ENCODE measurements at places on chromosomes 13 and 19.

- no peak for DNase-seq
Measured at GRCh38 chr13:94542917-94543316, 53.0 kb downstream of the TGDS start.

GRCh38 chr13:92873029-92873428 is 353.6 kb upstream of the GPC6 start:
- DNase-seq: no peak

DNA sequence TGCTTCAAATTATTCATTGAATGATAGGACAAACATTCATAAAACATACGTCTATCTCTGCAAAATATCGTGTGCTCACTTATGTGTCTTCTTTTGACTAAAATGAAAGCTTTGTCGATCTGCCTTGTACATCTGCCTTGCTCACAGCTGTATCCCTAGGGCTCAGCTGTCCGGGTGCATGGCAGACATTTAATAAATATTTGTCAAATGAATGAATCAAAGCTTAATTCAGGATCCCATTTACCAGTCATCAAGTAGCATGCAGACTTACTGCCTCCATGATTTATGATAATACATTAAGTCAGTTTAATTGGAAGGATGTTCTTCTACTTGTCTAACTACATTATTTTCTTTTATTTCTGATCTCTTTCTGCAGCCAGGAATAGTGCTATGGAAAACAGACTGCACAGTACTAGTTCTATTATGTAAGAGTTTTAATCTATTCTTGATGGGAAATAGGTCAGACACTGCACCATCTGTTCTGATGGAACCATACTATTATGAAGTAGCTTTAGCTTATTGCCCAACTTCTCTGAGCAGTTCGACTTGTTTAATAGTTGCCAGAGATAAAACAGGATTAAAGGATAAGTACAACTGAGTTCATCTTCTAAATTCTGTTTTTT is 13.2 kb downstream of the SLC46A3 start:
- DNase-seq: no peak

- no peak for DNase-seq
Measured at GRCh38 chr13:53105477-53105876, 76.9 kb downstream of the OLFM4 start.

DNA sequence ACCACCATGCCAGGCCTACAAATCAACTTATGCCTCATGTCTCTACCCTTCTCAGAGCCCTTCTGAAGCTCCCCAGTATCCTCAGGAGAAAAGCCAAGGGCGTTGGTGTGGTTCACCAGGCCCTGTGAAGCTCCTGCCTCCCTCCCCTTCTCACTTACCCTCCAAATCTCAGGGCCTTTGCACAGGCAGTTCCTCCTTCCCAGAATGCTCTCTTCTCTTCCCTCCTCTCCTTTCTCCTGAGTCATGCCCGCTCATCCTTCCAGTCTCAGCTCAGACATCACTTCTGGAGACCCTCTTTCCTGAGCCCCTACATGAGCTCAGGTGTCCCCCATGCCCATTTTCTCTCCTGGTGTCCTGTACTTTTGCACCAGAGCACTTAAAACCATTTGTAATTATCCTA is 20.5 kb downstream of the HIF3A start:
- no peak for DNase-seq

DNA sequence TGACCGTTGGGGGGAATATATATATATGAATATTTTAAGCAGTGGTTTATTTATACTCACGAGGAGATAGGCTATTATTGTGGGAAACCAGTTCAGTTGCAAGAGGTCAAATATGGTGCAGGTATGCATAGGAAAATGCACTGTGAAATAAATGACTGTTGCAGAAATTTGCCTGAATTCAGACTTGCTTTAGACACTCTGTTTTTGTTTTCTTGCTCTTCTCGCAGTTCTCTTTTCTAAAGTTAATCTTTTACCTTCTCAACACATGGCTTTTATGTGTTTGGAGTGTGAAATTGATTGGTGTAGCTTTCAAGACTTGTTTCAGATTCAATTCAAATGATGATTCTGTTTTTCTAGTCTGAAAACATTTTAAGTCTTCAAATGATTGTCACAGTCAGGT is 109.7 kb downstream of the LRCH1 start:
- DNase-seq: no peak

GRCh38 chr13:69101841-69102240 is 1005.8 kb upstream of the ATXN8OS start:
- no peak for DNase-seq

DNA sequence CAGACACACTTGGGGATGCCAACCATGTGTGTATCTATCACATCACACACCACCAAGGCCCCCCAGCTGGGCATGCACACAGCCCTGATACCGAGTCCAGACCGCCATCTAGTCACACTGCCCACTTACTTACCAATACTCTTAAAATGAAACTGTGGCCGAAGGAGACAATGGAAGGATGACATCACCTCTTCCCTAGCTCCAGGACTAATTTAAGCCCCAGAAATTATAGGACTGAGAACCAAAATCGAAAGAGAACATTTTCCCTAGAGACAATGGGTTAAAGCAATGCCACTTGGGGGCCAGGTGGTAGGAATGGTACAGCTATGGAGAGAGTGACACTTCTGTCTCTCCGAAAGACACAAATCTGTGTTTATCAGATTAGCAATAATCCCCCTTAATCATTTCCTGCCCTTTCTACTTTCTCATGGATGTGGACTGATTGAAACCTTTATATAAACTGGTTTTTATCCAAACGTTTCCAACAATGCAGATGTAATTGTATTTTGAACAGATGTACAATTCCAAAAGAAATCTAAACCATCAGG is 663 bp upstream of the GGACT start:
- no peak for DNase-seq

GRCh38 chr13:72890546-72890945 is 108.6 kb downstream of the PIBF1 start:
- DNase-seq: no peak

GRCh38 chr19:18637673-18638630 is 1.1 kb downstream of the KLHL26 start:
- DNase-seq: no peak

DNA sequence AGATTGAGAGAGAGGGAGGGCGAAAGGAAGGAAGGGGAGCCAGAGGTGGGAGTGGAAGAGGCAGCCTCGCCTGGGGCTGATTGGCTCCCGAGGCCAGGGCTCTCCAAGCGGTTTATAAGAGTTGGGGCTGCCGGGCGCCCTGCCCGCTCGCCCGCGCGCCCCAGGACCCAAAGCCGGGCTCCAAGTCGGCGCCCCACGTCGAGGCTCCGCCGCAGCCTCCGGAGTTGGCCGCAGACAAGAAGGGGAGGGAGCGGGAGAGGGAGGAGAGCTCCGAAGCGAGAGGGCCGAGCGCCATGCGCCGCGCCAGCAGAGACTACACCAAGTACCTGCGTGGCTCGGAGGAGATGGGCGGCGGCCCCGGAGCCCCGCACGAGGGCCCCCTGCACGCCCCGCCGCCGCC is at the start of gene TNFSF11:
TSS of gene TNFSF11 (plus strand) at position 142 of the 400 bp plus-strand sequence. CDS start at position 294, 152 bp downstream.
- DNase-seq: peak; percentile 68

DNA sequence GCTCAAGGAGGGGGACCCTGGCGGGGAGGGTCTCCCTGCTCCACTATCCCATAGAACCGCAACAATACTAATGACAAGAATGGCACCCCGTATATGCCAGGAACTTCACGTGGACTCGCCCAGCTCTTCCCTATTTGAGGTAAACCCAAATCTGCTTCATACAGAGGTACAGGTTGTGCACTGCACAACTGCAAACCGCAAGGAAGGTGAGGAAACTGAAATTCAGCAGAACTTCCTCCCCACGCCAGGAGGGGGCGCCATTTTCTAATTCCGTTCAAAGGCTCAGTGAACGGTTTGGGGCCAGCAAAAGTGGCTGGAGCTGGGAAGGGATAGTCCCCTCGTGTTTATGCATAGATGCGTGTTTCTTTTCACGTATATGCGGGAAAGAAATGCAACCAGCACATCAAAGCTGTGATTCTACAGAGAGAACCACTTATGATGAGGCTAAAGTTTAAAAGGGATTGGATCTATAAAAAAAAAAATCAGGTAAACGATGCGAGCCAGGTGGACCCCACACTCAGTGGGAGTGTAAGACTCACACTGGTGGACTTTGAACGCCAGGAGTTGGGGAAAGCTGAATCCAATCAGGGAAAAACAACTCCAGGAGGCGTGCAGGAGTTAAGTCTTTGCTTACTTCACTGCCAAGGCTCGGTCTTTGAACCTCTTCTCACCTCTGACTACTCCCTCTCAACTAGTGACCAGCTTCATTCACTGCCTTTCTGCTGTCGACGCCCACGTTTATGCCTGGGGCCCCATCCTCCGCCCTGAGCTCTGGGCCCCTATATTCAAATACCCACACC is 20.3 kb downstream of the C19orf81 start:
- DNase-seq: peak; percentile 85

DNA sequence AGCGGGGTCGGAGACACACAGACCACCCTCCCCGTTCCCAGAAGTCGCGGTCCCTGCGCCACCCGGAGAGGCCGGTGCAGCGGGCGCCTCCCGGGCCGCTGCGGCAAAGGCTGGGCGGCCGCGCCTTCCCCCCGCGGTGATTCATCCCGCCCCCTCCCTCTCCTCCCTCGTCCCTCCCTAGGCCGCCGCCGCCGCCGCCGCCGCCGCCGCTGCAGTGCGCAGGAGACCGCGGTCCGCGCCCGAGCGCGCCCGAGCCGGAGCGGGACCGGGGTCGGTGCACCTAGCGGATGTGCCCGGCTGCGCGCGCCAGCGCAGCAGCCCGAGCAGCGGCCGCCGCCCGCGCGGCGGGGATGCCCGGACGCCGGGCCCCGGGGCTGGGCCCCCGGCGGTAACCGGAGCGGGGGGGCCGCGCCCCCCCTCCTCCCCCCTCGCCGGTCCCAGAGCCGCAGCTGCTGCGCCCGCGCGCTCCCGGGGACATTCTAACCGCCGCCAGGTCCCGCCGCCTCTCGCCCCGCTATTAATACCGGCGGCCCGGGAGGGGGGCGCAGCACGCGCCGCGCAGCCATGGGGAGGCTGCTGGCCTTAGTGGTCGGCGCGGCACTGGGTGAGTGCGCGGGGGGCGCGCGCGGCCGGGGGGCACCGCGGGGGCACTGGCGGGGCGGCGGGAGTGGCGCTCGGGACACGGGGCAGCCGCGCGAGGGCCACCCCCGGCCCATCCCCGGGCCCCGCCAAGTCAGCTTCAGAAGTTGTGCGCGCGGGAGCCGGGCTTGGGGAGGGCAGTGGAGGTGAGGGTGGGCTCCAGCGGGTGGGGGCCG is at the start of gene SCN1B:
TSS of gene SCN1B (plus strand) at position 214 of the 815 bp plus-strand sequence. CDS start at position 565, 351 bp downstream.
- peak; percentile 87 for DNase-seq

GRCh38 chr19:23986623-23987022 is 71.9 kb downstream of the ZNF726 start:
- no peak for DNase-seq

- peak; percentile 87 for DNase-seq
Measured at GRCh38 chr19:1000095-1000494, at the start of gene GRIN3B. TSS of gene GRIN3B (plus strand) at chr19:1000419. CDS start at chr19:1000438, 19 bp downstream.

GRCh38 chr19:633786-634639 is 676 bp upstream of the POLRMT start:
- no peak for DNase-seq

DNA sequence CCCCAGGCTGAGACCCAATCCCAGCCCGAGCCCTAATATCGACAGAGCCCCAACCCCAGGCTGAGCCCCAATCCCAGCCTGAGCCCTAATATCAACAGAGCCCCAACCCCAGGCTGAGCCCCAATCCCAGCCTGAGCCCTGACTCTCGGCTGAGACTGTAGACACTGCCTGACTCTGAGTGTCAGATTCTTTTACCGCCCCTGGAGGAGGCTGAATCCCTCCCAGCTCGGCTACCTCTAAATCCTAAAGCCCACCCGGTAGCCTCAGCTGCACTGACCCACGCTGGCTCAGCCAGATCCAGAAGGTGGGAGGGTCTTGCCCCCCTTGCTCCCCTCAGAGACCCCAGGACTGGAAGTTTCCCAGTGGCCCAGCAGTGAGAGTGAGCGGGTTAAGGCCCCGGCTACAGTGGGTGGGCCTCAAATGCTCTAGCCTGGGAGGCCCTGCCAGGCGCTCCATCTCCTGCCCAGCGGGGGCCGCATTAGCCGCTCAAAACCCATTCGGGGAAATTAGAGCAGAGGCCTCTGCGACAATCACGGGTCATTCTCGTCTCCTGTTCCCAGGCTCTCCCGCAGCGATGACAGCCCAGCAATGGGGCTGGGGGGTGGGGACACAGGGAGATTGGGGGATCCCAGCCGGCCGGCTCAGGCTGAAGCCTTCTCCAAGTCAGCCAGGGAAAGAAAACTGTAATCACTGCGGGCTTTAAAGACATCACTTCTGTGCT is 43.8 kb downstream of the ZNRF4 start:
- no peak for DNase-seq

- no peak for DNase-seq
Measured at GRCh38 chr13:90623318-90624011, 724.0 kb upstream of the MIR17HG start.

DNA sequence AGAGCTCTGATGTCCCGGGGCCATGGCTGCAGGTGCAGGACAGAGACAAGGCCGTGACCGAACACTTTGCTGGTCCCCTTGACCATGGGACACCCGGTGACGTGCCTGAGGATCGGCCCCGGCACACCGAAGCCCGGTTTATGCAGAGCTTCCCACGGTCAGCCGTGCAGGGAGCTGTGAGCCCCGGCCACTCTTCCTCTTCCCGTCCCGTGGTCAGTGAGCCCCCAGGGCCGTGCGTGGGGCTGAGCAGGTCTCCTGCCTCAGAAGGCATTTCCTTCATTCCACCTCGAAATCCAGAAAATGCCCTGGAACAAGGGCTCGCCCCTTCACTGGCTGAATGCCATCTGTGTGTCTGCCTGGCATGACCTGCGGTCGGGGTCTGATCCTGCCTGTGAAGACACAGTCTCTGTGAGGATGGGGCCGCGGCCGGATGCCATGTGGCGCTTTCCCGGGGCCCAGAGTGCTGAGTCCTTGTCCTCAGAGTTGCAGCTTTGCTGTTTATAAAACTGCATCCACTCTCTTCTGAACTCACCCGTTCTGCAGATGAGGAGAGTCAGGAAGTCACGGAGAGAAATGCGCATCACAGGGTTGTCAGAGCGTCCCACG is 16.9 kb downstream of the MCF2L start:
- DNase-seq: no peak

DNA sequence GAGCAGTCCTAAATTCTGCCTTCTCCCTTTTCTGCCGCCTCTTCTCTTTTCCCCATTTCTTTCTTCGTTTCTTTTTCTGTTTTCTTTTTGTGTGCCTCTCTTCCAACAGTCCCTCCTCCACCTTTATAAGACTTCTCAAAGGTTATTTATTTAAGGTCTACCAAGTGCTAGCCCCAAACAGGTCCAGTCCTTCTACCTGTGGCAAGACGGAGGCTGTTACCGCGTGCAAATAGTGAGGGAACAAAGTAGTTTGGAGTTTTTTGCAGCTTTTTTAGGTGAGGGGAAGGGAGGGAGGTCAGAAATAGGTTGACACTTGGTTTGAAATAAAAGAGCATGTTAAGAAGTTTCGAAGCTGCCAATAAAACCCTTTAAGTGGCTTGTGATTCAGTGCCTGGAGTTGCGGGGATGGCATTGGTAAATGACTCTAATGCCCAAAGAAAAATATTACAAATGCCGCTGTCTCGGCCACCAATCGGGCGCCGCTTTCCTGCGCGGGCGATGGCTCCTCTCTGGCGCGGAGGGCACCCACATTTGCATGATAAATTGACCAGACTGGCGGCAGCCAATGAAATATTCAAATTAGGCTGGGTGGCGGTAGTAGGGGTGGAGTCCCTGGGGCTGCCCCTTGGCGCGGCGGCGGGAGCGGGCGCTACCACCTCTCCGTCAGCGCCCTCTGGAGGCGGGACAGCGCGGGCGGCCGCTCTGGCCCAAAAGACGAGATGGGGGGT is 7.5 kb upstream of the TSHZ3 start:
- DNase-seq: peak; percentile 84

Data from activated CD8-positive, alpha-beta memory T cell treated with anti-CD3 and anti-CD28 coated beads, Interleukin-2, amount 50 U/mL, for 48 hours (primary cell).